ENCODE measurements at places on chromosomes 1 and 21.

- no peak for DNase-seq
These were observed 50.2 kb downstream of the CAPZB start for GRCh38 chr1:19435181-19435580.

- no peak for DNase-seq
These were observed 114.4 kb downstream of the PIK3R3 start for GRCh38 chr1:46017876-46018503.

- DNase-seq, result no peak
These were observed 136.1 kb upstream of the EDN2 start for GRCh38 chr1:41620365-41621169.

- no peak for DNase-seq
These were observed 78.8 kb upstream of the ATP5PO start for GRCh38 chr21:33994373-33994772.

GRCh38 chr1:231639819-231640218 is 13.2 kb downstream of the DISC1 start:
- DNase-seq, result no peak

DNA sequence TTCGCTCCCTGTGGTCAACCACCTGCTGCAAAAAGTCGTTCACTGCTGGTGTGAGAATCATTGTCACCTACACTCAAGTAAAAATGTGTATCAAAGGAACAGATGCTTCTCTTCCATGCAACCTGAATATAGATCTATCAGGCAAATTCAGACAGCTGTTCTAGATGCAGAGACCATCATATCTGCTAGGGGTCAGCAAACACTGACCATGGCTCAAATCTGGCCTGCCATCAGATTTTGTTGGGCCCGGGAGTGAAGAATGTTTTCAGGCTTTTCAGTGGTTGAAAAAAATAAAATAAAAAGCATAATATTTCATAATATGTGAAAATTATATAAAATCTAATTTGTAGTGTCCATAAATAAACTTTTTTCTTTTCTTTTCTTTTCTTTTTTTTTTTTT is 199.6 kb downstream of the RGS7 start:
- DNase-seq, result no peak

GRCh38 chr1:234214129-234214910 is 158.9 kb upstream of the COA6 start:
- DNase-seq, result no peak

GRCh38 chr1:171762143-171762563 is 19.3 kb upstream of the METTL13 start:
- DNase-seq, result no peak

- no peak for DNase-seq
These were observed at the start of gene EPHA8 for GRCh38 chr1:22562584-22563583. Gene EPHA8, plus strand, starts transcription at chr1:22563489. Its CDS starts 147 bp downstream, at chr1:22563636.

GRCh38 chr1:240575981-240576662 is 35.8 kb downstream of the GREM2 start:
- peak; percentile 56 for DNase-seq

GRCh38 chr1:180616439-180616838 is 15.4 kb upstream of the XPR1 start:
- DNase-seq, result no peak

DNA sequence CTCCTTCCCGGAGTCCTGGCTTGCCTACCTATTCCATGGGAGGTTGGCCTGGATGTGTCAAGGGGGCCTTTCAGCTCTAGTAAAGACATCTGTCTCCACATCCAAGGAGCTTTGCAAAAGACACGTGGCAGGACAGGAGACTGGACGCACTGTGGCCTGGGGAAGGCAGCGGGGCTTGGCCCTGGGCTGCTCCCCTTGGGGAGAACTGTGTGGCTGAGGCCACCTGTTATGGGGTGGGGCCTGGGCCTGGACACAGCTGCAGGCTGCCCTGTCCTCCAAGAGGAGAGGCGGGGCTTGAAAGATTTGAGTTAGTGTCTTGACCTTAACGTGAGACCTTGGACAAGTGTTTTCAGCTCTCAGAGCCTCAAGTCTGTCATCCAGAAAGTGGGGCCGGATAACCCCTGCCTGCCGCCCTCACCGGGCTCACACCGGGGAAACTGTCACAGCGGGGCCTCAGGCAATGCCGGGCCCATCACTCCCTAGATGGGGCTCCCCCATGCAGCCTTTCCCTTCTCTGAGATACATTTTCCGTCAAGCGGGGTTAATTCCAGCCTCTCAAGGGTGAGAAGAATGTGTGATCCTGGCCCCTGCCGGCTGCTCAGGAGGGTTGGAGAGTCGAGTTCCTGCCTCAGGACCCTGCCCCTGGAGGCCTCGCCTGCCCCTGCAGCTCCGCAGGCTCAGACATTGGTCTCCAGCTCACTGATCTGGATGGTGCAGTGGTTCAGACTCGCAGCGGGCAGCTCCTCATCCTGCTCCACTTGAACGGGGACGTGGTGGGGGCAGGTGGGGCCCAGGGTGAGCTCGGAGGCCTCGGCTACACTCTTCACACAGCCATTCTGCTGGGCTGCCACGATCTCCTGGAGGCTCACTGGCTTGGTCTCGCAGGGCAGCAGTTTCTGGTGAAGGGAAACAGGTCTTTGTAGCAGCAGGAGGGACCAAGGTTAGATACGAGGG is 25.6 kb downstream of the PODN start:
- DNase-seq, result no peak

Measured in hepatic stellate cell (primary cell).